ENCODE measurements at places on chromosomes 5 and 9. TPM values are rescaled to one million over a fixed set of nuclear protein-coding genes. Genes with fewer than 3 reads are reported as not detected.

DNA sequence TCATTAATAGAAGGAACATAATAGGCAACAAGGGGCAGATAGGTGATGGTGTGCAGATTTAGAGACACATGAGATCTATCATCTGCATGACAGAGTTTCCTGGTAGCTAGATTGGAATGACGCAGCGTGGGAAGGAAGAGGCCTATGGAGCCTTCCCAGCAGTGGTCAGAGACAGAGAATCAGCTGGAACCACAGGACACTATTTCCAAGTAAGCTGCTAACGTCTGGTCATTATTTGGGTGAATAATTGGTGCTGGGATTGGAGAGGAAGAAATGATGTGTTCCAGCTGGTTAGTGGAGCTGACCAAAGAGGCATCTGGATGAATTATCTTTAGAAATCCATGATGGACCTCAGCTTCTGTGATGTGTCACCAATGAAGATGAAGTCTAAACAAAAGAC is 91.2 kb upstream of the PRR16 start:
- DNase-seq: no peak

DNA sequence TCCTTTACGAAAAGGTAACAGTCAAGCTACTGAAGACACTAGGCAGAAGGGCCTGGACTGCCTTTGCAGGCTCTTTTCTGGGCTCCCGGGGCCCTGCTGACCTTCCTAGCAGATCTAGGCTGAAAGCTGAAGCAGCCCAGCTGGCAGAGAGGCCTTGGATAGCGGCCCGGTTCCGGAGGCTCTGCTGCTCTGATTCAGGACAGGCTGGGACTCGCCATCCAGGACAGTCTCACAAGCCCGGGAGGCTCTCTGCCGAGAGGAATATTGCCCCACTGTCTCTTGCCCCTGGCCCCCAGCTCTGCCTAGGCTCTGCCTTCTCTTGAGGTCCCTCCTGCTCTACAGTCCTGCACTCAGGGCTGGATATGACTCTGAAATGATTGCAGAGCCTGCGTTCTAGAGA is 67.8 kb downstream of the PSD2 start:
- peak; percentile 16 for DNase-seq

- no peak for DNase-seq
Observed at GRCh38 chr5:142143878-142144277, 35.3 kb downstream of the NDFIP1 start.

DNA sequence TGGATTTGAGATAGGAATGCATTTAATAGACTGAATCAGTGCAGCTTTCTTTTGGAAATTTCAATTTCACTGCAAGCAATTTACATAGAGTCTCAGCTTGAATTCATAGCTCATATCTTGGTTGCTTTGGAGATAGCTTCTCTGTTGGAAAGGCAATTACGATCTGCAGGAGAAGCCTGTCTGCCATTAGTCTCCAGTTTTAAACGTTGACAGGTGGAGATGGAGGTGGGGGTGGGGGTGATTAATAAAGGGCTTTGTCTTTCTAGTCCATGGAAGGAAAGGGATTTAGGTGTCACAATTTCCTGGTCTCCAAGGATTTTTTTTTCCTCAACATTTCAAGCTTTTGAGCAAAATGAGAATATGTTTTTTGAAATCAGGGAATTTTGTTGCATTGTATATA is 184.7 kb downstream of the CARTPT start:
- no peak for DNase-seq

DNA sequence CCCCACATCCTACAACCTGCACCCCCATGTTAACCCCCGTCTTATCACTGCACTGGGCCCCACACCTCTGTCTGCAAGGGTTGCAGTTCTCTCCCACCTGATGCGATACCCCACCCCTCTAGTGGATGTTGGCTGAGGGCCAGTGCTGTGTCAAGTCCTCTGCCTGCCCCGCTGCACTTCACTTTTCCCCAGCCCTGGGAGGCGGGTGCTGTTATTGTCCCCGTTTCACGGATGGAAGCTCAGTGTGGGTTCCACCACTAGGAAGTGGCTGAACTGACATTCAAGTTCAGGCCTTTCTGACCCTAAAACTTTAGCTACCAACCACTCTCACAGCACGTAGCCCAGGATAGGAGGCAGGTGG is 3.5 kb downstream of the SNCB start:
- no peak for DNase-seq

PCDHGA6 gene
- 0.04 TPM for total RNA-seq

PDE8B gene
- not detected for total RNA-seq

IFNA13 gene
- not detected for total RNA-seq
